Sciatic nerve (tissue), 2 donors: ENCODE measurements at places on chromosomes 5 and 9.

GRCh38 chr5:168974082-168974481, 326.9 kb downstream of the SLIT3 start:
- no peak for DNase-seq

- no peak for DNase-seq
These were observed 52.2 kb downstream of the ZCCHC7 start for GRCh38 chr9:37172557-37172956.

GRCh38 chr9:16729651-16730050, 140.8 kb downstream of the BNC2 start:
- DNase-seq, result no peak

- DNase-seq, result no peak
These were observed 10.8 kb downstream of the FBXO38 start for GRCh38 chr5:148394587-148395019.
